ENCODE measurements at places on chromosomes 2 and 18. TPM values are rescaled to one million over a fixed set of nuclear protein-coding genes. Genes with fewer than 3 reads are reported as not detected.

The TUBB8B gene
- polyA plus RNA-seq: not detected

The GALNT13 gene
- polyA plus RNA-seq: not detected

The CXCR1 gene
- polyA plus RNA-seq: 0.44 TPM

The GULP1 gene
- not detected for polyA plus RNA-seq

The SERPINB2 gene
- polyA plus RNA-seq: 10.6 TPM

The LRATD1 gene
- polyA plus RNA-seq: not detected

The COL4A4 gene
- not detected for polyA plus RNA-seq

The MZT2B gene
- polyA plus RNA-seq: 78.2 TPM

The RGPD8 gene
- polyA plus RNA-seq: 1.2 TPM

The CDC42EP3 gene
- 249 TPM for polyA plus RNA-seq

DNA sequence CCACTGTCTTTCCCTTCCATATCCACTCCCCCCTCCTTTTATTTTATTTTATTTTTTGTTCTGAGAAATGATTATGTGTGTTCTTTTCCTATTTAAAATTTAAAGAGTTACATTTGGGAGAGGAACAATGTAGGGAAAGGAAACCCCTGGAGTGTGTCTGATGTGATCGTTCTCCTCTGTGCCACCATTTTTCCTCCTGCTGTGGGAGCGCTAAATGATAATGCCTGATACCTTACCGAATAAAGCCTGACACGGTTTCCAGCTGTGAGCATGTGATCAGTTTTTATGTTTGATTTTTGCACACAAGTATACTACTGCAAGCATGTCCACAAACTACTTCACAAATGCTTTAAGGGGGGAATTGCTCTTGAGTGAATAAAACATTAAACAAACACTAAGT lies 317.8 kb upstream of the FANCL start:
- no peak for DNase-seq
- H3K36me3 ChIP-seq: no peaks in the 10 kb centered on the region
- H3K27me3 ChIP-seq: no peaks in the 10 kb centered on the region

DNA sequence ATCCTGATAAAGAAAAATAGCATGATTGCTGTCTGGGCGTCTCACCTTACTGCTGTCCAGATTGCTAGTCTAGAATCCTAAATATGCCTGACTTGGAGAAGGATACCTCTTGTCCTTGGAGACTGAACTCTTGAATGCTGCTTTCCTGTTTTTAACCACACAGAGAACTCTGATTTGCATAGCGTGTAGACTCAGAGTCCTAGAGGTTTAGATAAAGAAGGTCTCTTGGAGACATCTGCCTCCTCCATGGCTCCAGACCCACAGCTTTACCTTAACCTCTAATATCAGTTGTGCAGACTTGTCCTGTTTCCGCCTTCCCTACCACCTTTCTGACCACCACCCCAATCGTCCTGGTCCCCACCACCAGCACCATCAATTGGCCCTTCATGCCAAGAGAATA lies 292.6 kb upstream of the CYRIA start:
- no peaks in the 10 kb centered on the region for H3K36me3 ChIP-seq
- H3K4me1 ChIP-seq: no peaks in the 10 kb centered on the region
- no peak overlapping the region for H3K4me3 ChIP-seq
- H3K27ac ChIP-seq: no peak overlapping the region

GRCh38 chr2:111698743-111699554 lies 185.0 kb downstream of the ANAPC1 start:
- peaks cover 54% of the 10 kb centered on the region for H3K4me1 ChIP-seq
- H3K36me3 ChIP-seq: no peaks in the 10 kb centered on the region
- H3K4me3 ChIP-seq: peak overlapping the region; percentile 5

DNA sequence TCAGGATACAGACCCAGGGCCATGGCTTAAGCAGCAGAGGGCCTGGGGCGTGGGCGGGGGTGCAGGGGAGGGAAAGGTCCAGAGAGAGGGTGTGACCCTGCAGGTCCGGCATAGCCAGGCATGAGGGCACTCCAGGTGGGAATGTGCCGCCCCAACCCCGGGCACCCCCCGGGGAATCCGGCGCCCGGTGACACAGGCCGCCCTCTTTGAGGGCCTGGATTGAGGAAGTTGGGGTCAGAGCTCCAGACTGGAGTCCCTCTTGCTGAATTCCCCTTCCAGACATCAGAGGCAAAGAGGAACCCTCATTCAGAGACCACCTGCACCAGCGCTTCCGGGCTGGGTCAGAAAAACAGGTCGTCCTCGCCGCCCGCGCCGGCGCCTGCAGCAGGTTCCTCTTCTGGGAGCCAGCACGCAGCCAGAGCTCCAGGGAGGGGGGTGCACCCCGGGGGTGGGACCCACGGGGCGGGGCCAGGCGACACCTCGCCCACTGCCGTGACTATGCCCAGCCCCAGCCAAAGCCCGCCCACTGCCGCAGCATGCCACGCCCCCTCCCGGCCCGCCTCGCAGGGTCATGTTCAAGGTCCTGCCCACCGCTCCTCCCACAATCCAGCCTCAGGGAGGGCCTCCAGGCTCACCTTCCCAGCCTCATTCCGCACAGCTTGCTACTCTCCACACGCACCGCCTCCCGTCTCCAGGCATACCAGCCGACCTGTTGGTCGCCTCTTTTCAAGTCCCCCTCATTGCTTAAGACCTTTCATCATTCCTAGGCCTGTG lies 98.3 kb upstream of the ID2 start:
- H3K27ac ChIP-seq: peak overlapping the region; percentile 74
- peak overlapping the region; percentile 67 for H3K4me3 ChIP-seq
- no peaks in the 10 kb centered on the region for H3K27me3 ChIP-seq
- no peaks in the 10 kb centered on the region for H3K36me3 ChIP-seq
- peak; percentile 98 for DNase-seq

DNA sequence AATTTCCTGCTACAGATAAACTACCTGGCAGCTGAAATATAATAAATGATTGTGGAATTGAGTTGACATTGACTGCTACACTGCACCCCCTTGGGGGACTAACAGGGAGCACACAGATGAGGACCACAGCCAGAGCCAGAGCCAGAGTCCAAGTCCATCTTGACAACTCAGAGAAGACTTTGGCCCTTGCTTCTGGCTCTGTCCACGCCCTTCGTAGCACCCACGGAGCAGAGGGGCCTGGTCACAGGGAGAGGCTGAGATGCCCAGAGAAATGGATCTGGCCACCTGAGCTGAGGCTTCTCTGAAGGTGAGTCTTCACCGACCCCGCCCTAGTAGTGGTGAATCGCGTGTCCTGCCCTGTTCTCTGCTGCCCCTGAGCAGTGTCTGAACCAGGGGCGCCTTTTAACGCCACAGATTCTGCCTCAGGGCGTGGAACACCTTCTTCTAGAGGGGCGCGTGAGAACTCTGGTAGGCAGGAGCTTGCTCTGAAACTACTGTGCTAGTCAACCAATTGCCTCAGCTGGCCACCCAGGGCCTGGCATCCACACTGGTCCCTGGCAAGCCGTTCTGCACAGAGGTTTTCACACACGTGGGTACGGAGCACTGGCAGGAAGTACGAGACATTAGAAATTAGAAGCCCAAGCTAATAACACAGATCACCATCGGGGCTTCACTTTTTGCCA lies 35.7 kb upstream of the MAT2A start:
- no peak overlapping the region for H3K27ac ChIP-seq
- H3K36me3 ChIP-seq: no peaks in the 10 kb centered on the region
- peaks cover 41% of the 10 kb centered on the region for H3K4me1 ChIP-seq
- no peak for DNase-seq
- H3K4me3 ChIP-seq: no peak overlapping the region

DNA sequence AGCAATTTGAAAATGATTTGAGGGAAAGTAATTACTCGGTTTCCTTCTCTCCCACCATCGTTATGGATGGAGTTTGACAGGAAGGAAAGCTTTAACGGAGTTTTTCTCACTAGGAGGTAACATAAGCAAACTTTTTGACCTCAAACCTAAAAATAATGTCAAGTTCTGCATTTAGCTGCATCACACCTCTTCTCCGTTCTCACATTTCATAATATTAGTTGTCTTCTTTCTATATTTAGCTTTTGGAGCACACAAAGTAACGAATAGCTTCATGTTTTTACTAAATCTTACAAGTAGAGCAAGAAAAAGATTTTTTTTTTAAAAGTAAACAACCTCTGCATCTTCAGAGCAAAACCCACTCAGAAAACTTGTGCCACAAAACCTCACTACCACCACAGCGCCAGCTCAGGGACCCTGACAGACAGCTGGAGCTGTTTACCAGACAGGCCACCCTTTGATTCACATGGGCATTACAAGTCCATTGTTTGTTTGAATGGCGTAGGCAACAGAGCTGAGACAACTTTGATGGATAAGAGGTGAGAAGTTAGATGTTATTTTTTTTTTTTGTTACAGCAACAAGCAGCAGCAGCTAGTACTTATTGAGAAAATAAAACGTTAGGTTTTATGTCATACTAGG lies 21.9 kb upstream of the ICOS start:
- H3K4me1 ChIP-seq: peaks cover 18% of the 10 kb centered on the region
- H3K36me3 ChIP-seq: no peaks in the 10 kb centered on the region
- no peak overlapping the region for H3K4me3 ChIP-seq
- no peak overlapping the region for H3K27ac ChIP-seq

- H3K4me1 ChIP-seq: peaks cover 45% of the 10 kb centered on the region
- H3K4me3 ChIP-seq: peak overlapping the region; percentile 55
- no peak for DNase-seq
- H3K27me3 ChIP-seq: no peaks in the 10 kb centered on the region
Observed at GRCh38 chr2:105329197-105329554, 359 bp downstream of the TGFBRAP1 start.

DNA sequence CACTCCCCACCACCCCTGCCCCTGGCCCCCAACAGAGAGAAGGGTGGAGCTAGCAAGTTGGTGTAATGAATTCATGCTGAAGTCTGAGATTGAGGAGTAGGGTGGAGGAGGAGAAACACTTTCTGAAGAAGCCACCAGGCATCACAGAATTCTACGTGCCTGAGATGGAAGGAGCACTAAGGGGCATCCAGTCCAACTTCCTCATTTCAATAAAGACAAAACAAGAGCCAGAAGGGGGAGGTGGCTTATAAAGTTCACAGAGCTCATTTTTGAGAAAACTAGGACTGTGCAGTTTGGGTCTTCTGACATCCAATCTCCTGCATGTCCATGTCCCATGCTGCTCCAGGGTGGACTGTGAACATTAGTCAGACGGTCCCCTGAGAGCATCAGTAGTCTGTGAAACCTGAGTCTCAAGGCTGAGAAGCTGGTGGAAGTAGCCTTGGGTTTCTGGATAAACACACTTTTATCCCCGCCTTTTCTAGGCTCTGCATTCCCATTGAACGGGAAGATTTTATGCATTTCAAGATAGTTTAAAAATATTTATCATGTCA lies 77.7 kb downstream of the TRIM43 start:
- no peak overlapping the region for H3K27ac ChIP-seq
- H3K4me1 ChIP-seq: no peaks in the 10 kb centered on the region
- no peaks in the 10 kb centered on the region for H3K36me3 ChIP-seq
- no peaks in the 10 kb centered on the region for H3K27me3 ChIP-seq
- DNase-seq: no peak

DNA sequence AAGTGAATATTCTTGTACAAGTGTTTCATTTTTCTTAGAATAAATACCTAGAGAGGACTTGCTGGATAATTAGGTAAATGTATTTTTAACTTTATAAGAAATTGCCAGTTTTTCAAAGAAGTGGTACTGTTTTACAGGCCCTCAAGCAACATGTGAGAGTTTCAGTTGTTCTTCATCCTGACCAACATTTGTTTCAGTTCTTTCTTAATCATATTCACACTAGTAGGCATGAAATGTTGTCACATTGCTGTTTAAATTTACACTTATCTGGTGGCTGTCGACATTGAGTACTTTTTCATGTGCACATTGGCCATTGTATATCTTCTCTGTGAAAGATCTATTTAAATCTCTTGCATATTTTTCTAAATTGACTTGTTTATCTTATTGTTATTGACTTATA lies 178.1 kb downstream of the ACOXL start:
- H3K4me3 ChIP-seq: no peak overlapping the region
- no peaks in the 10 kb centered on the region for H3K27me3 ChIP-seq
- no peak overlapping the region for H3K27ac ChIP-seq
- H3K4me1 ChIP-seq: no peaks in the 10 kb centered on the region

DNA sequence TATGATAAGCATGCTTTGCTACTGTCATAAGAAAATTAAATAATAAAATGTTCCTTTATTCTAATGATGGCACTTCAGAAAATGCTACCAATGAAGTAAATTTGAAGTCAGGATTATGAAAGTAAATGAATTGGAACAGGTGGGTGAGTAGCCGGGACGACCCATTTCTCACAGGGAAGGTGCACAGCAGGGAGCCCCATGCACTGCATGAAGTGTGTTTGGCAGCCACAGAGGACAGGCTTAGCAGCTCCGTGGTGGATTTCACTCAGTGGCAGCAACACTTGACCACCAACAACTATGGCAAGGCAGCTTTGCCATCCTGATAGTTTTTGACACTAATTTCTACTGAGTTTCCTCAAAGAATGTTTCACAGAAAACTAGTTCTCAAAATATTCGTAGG lies 146.3 kb downstream of the ATL2 start:
- DNase-seq: no peak
- H3K4me3 ChIP-seq: no peak overlapping the region
- no peaks in the 10 kb centered on the region for H3K36me3 ChIP-seq
- peaks cover 14% of the 10 kb centered on the region for H3K27me3 ChIP-seq
- H3K27ac ChIP-seq: no peak overlapping the region

- peaks cover 36% of the 10 kb centered on the region for H3K4me1 ChIP-seq
- no peak for DNase-seq
- no peaks in the 10 kb centered on the region for H3K36me3 ChIP-seq
Observed at GRCh38 chr2:136107051-136108033, 10.6 kb downstream of the CXCR4 start.

- no peak overlapping the region for H3K27ac ChIP-seq
- no peaks in the 10 kb centered on the region for H3K36me3 ChIP-seq
- no peak for DNase-seq
- H3K4me3 ChIP-seq: no peak overlapping the region
- H3K4me1 ChIP-seq: no peaks in the 10 kb centered on the region
Observed at GRCh38 chr2:31365834-31366505, 48.6 kb downstream of the XDH start.

GRCh38 chr2:175151791-175152190 lies 16.2 kb downstream of the ATF2 start:
- H3K4me1 ChIP-seq: no peaks in the 10 kb centered on the region
- peaks cover 51% of the 10 kb centered on the region for H3K36me3 ChIP-seq
- H3K27me3 ChIP-seq: no peaks in the 10 kb centered on the region
- H3K27ac ChIP-seq: no peak overlapping the region
- no peak overlapping the region for H3K4me3 ChIP-seq

DNA sequence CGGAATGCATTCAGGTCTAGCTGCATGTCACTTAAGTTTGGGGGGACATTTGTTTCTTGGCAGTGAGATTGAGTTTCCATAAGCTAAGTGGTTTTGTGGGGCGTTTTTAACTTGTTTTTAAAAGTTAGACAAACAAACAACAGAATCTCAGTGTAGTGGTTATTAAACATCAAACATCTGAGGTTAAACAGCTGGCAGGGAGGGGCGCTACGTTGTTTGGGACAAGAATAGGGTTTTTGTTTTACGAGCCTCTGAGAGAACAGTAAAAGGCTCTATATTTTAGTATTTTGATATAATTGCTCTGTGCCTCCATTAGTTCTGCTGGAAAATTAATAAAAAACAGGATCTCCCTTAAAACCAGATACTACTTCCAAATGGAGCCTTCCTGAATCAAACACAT lies 41.6 kb upstream of the TMEM177 start:
- H3K27ac ChIP-seq: no peak overlapping the region
- H3K4me1 ChIP-seq: peaks cover 3% of the 10 kb centered on the region
- no peaks in the 10 kb centered on the region for H3K36me3 ChIP-seq
- H3K27me3 ChIP-seq: no peaks in the 10 kb centered on the region
- no peak for DNase-seq
- H3K4me3 ChIP-seq: no peak overlapping the region
